ENCODE measurements at places on chromosomes 13 and 19. TPM values are rescaled to one million over a fixed set of nuclear protein-coding genes. Genes with fewer than 3 reads are reported as not detected.

The ZNF471 gene
- total RNA-seq = 9.0 TPM

The PTPRS gene
- total RNA-seq = 67.4 TPM

The CRB3 gene
- 7.6 TPM for total RNA-seq

The ZNF709 gene
- total RNA-seq = not detected

The PRX gene
- not detected for total RNA-seq

The ZNF302 gene
- total RNA-seq = 21.7 TPM

The ARHGAP45 gene
- total RNA-seq = 22.3 TPM

DNA sequence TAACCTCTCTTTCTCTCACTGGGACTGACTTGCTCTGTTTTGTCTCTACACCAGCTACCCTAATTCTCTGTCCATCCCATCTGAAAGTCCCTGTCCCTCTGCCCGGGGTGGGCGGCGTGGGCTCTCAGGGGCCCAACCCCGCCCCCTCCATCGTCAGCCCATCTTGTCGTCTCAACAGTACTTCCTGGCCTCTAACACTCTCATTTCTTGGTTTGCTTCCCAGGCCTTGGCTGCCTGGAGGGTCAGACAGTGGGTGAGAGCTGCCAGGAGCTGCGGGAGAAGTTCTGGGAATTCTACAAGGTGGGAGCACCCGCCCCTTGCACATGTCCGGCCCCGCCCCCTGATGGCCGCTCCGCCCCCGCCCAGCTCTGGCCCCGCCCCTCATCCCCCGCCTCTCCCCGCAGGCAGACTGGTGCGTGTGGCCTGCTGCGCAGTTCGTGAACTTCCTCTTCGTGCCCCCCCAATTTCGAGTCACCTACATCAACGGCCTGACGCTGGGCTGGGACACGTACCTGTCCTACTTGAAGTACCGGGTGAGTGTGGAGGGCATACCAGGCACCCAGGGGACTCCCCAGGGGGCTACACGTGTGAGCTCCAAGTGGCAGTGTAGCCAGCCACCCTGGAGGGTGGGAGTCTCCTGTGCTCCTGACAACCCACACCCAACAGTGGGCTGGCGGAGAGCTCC, 1.7 kb downstream of the MPV17L2 start:
- H3K36me3 ChIP-seq = peaks cover 39% of the 10 kb centered on the region
- H3K4me1 ChIP-seq = peaks cover 34% of the 10 kb centered on the region

DNA sequence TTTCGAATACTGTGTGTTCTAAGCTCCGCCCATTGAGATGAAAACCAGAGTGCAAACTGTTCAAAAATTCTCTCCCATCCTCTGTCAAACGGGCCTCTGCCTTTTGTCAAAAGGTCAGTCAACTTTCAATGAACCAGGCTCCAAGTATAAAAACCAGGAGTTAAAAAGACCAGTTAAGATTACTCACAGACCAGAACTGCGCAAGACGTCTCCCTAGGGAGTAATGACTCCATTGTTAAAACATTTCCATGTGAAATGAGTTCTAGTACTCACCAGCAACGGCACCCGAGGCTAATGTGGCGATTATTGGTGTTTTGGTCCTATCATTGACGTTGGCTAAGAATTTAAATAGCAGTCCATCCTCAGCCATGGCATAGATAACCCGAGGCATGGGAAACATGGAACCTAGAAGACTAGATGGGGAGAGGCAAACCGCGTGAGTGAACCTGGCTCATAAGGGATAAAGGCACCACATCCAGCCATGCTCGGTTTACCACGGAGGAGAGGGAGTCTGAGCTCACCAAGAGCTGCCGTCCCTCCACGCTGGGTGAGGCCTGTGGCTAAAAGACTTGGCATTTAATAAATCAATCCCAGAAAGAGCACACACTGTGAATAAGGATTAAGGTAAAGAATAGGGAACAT, 73.3 kb downstream of the SLC7A1 start:
- H3K27ac ChIP-seq = no peak overlapping the region
- H3K4me1 ChIP-seq = no peaks in the 10 kb centered on the region
- peak; percentile 40 for DNase-seq
- peaks cover 73% of the 10 kb centered on the region for H3K36me3 ChIP-seq
- no peak overlapping the region for H3K4me3 ChIP-seq

- DNase-seq = no peak
- no peak overlapping the region for H3K4me3 ChIP-seq
- H3K27ac ChIP-seq = no peak overlapping the region
- H3K36me3 ChIP-seq = no peaks in the 10 kb centered on the region
- no peaks in the 10 kb centered on the region for H3K27me3 ChIP-seq
Observed at GRCh38 chr13:106527445-106527801, 8.0 kb downstream of the EFNB2 start.

DNA sequence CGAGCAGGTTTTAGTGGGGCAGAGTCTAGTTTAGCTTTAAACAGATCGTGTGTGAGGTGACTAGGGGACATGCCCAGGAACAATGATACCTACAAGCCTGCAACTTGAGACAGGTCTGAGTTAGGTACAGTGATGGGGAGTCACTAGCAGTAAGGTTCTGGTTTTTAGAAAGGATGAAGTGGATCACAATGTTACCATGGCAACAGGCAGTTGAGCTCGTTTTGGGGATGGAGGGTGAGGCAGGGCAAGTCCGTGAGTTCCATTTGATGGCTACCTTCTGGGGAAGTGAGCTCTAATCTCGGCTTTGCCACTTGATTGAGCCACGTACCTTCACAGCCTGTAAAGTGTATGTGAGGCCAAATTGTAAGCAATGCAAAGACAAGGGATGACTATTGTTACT, 76.0 kb upstream of the GTF3A start:
- no peak overlapping the region for H3K27ac ChIP-seq
- DNase-seq = no peak
- no peaks in the 10 kb centered on the region for H3K36me3 ChIP-seq
- no peaks in the 10 kb centered on the region for H3K4me1 ChIP-seq
- H3K4me3 ChIP-seq = no peak overlapping the region
- peaks cover 17% of the 10 kb centered on the region for H3K27me3 ChIP-seq

DNA sequence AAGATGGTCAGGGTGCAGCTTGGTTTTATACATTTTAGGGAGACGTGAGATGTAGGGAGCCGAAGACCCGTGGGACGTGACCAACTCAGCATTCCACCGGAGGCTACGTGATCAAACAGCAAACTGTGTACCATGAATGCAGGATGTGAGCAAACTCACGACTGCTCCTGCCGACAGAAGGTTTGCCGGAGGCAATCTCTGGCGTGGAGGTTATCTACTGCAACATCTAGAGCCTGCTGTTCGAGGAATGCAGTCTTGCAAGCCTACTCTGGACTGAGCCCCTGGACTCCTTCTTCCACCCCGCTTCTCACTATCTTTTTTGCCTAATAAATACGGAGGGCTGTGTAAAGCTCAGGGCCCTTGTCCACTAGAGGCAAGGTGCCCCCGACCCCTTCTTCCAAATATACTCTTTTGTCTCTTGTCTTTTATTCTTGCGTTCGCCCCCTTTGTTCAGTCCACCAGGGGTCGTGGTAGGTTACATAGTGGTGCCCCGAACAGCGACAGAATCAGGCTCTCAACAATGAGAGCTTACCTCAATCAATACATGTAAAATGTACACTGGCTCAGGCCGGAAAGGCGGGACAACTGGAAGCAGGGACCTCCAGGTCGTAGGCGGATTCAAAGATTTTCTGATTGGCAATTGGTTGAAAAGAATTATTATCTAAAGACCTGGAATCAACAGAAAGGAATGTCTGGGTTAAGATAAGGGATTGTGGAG, 8.9 kb upstream of the OR1I1 start:
- no peaks in the 10 kb centered on the region for H3K36me3 ChIP-seq
- H3K4me3 ChIP-seq = no peak overlapping the region
- H3K27ac ChIP-seq = no peak overlapping the region
- no peaks in the 10 kb centered on the region for H3K27me3 ChIP-seq
- H3K4me1 ChIP-seq = no peaks in the 10 kb centered on the region

GRCh38 chr19:3440082-3440481, 40.2 kb downstream of the SMIM24 start:
- no peak overlapping the region for H3K4me3 ChIP-seq
- no peak overlapping the region for H3K27ac ChIP-seq
- no peaks in the 10 kb centered on the region for H3K27me3 ChIP-seq
- peaks cover 87% of the 10 kb centered on the region for H3K36me3 ChIP-seq

- H3K27me3 ChIP-seq = no peaks in the 10 kb centered on the region
- DNase-seq = peak; percentile 43
- H3K4me1 ChIP-seq = peaks cover 25% of the 10 kb centered on the region
Observed at GRCh38 chr19:4362831-4363545, 19.6 kb downstream of the MPND start.

DNA sequence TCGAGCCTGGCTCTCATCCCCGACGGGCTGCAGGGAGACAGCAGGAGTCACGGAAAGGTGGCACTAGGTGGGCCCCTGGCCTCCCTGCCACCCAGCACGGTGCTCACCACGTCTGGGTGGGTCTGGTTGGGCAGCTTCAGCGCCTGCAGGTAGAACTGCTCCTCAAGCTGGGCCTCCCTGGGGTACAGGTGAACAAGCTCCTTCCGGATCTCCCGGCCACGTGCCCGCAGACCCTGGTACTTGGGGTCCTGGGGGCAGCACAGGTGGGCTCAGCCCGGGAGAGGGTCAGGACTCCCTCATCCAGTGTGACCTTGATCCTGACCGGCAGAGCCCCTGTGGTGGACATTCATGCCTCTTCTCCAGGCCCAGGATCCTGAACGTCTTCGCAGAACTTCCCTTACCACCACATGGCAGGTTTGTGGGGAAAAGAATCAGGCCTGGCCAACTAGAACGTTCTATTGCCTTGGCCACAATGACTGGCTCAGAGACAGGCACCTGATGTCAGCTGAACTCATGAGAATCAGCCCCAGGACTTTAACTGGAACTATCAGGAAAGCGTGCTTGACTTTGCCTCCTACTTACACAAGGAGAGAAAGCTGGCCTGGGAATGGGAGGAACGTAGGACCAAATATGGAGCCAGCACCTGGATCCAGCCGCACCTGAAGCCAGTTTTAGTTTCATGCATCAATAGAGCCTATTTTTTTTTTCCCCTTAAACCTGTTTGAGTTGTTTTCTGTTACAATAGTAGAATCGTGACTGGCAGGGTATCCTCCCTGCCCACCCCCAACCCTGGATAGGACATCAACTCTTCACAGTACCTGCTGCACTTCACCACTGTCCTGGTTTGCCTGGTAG, 8.9 kb downstream of the SARS2 start:
- H3K4me3 ChIP-seq = no peak overlapping the region
- no peak overlapping the region for H3K27ac ChIP-seq
- no peaks in the 10 kb centered on the region for H3K4me1 ChIP-seq

DNA sequence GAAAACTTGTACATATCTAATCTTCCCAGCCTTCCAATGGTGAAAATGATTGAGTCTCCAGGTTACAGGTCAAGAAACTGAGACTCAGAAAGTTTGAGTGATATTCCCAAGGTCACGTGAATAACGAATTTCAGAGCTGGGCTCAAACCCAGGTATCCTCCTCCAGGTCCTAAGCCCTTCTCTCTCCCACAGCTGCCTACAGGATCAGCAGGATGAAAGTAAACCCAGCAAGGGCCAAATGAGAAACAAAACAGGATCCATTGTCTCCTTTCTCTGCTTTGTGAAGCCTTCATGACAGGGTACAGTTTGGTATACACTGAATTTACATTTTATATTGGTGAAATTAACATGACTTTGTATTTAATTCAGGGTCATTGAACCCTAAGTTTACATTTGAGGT, 208.1 kb downstream of the RBM26 start:
- no peaks in the 10 kb centered on the region for H3K4me1 ChIP-seq
- H3K27ac ChIP-seq = no peak overlapping the region
- no peak for DNase-seq
- H3K36me3 ChIP-seq = no peaks in the 10 kb centered on the region

DNA sequence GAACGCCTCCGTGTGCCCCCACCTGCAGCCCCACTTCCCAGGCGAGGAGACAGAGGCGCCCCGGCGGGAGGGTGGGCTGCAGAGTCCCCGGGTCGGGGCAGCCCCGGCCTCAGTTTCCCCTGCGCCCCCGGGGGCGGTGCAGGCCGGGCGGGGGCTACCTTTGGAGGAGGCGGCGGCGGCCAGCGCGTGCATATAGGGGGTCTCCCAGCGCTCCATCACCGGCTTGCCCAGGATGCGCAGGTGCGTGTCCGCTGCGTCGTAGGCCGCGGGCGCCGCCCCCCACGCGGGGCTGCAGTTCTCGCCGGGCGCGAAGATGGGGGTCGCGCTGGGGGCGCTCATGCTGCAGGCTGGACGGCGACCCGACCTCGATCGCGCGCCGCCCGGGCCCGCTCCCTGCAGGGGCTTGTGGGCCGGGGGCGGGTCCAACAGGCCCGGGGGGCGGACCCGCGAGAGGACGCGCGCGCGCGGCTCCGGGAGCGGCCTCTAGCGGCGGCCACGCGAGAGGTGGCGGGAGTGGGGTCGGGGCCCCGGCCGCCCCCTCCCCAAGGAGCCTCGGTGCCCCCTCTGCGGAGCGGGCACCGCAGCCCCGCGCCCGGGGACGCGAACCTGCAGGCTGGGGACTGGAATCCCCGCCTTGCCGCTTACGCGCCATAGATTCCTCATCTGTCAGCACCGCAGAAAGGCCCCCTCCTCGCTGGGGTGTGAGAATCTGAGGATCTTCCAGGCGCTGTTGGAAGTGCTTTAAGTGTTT, at the start of gene GAMT:
Gene GAMT, minus strand, starts transcription at position 405 of the 751 bp plus-strand sequence. Its CDS starts 66 bp downstream, at position 339.
- DNase-seq = peak; percentile 84
- no peak within 1 kb of the TSS for H3K27ac ChIP-seq
- H3K36me3 ChIP-seq = no peaks in the 10 kb centered on the region
- peaks cover 26% of the 10 kb centered on the region for H3K4me1 ChIP-seq
- H3K27me3 ChIP-seq = no peaks in the 10 kb centered on the region

DNA sequence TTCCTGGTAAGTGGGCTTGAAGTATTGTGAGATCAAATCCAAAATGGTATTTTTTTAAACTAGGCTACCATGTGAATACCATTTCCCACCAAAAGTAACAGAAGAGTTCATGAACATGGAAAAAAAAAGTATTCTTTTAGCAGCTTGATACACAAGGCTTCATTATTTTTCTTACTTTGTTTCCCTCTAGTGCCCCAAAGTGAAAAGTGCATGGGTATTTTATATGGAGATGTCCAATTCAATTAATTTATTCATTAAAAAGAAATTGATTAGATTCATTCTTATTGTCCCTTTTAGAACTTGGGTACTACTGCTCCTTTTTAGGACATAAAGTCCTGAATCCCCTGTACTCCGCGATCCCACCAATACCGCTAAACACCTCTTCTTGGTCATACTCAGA, 28.6 kb upstream of the SCEL start:
- no peaks in the 10 kb centered on the region for H3K36me3 ChIP-seq
- H3K4me3 ChIP-seq = no peak overlapping the region
- no peak overlapping the region for H3K27ac ChIP-seq
- no peaks in the 10 kb centered on the region for H3K4me1 ChIP-seq
- no peaks in the 10 kb centered on the region for H3K27me3 ChIP-seq

DNA sequence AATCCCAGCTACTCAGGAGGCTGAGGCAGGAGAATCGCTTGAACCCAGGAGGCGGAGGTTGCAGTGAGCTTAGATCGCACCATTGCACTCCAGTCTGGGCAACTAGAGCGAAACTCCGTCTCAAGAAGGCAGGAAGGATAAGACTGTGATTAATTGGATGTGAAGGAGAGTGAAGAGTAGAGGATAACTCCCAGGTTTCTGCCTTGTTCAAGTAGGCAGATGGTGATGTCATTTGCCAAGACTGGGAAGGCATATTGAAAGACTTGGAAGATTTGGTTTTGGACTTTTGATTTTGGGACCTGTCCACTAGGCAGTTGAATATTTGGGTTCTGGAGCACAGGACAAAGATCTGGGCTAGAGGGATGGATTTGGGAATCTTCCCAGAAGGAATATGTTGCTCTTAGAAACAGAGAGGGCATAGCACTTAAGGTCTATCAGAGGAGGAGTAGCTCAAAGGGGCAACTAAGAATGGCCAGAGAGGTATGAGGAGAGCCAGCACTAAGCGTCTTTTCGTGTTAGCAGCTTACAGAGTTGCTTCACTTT, 20.0 kb downstream of the GARRE1 start:
- no peak overlapping the region for H3K27ac ChIP-seq
- peaks cover 6% of the 10 kb centered on the region for H3K36me3 ChIP-seq
- H3K4me1 ChIP-seq = peaks cover 46% of the 10 kb centered on the region
- no peak for DNase-seq
- no peaks in the 10 kb centered on the region for H3K27me3 ChIP-seq
